ENCODE measurements at places on chromosomes 6 and 20. TPM values are rescaled to one million over a fixed set of nuclear protein-coding genes. Genes with fewer than 3 reads are reported as not detected.

DNA sequence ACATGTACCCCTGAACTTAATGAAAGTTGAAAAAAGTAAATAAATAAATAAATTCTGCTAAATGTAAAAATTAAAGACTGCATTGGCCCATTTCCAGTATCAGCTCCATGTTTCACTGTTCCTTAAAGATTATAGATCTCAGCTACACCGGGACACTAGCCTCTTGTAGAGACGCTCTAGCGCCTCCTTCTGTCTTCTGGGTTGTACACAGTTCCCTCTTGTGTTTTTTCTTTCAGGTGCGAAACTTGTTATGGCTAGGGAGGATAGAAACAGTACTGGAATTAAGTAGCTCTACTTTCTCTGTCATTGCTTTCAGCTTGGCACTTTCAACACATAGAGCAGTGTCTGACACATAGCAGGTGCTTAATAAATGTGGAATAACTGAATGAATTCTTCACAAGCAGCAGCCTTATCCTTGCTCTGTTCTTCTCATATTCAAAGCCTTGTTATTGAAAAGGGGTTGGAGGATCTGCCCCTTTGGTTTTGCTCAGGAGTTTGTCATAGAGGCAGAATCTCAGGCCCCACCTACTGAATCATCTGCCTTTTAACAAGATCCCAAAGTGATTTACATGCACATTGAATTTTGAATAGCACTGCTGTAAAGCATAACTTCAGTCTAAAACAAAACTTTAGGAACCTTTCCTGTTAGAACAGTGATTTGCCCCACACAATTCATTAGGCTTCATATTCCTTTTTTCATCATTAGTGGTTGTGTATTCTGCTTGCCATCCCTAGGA is 92.3 kb downstream of the FIG4 start:
- no peak for DNase-seq

DNA sequence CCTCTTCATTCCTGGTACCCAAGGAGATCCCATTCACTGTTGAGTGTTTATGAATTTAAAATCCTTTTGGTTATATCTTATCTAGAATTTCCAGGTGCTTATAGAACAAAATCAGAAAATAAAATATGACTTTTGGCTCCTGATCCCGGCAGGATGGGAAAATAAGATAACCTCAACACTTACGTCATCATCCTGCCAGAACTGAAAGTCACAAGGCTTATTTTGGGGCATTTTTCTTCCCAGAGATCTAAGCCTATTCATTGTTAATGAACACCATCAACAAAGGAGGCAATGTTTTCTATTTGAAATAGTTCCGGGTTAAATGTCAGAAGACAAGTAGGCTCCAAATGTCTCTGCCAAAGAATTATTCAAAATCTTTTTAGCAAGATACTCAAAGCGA is 580.6 kb downstream of the TFAP2A start:
- DNase-seq, result no peak

GRCh38 chr6:136873748-136874147 is 48.4 kb upstream of the SLC35D3 start:
- DNase-seq, result no peak

DNA sequence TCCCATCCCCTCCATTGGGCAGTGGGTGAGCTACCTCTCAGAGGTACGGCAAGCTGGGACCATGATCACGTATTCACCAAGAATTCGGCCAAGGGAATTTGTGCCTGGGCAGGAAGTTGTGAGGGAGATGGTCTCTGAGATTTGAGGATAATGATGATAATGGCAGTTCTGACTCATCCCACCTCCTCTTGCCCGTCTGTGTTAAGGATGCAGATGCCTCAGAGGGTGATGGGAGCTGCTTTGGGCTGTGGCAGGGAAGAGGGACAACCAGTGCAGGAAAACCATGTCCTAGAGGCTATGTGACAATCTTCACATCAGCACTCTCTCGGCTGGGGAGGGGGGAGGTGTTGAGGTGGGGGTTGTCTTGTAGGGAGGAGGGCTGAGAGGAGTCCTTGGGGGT is 4.3 kb downstream of the TGM6 start:
- DNase-seq, result no peak

GRCh38 chr6:136826216-136826615 is 3.8 kb downstream of the PEX7 start:
- no peak for DNase-seq

- no peak for DNase-seq
Measured at GRCh38 chr20:4169360-4170190, 154.2 kb upstream of the RNF24 start.

DNA sequence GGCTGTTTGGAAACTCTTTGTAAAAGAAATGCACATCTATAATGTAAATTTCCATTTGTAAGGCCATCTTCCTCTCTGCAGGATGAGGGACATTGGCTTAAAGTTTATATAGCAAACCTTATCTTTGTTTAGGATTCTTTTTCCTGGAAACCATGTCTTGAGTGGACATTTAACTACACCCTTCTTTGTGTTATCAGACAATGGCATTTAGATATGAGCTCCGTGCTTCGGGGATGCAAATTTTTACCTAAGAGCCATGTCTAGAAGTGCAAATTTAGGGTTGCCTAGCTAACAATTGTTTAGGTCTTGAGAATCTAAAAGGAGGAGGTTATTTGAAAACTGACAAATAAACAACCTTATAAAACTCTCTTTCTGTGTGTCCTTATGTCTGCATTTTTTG is 623.8 kb downstream of the MMUT start:
- DNase-seq, result no peak

- DNase-seq, result no peak
Measured at GRCh38 chr6:71248306-71248765, 40.3 kb upstream of the OGFRL1 start.

GRCh38 chr6:50381099-50381415 is 331.3 kb upstream of the DEFB112 start:
- DNase-seq, result no peak

DNA sequence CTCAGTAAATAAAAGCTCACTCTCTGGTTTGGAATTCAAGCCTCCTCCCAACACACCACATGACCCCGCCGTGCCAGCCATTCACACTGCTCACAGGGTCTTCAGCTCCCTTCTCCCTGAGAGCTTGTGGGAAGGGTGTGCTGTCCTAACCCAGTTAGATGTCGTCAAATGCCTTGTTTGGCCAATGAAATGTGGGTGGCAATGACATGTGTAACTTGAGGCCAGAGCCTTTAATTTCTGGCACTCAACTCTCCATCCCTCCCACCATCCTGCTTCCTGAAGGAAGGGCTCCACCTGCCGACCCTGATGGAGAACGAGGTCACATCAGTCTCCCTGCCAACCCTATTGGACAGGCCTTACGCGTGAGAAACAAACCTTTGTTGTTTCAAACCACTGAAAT is 224.5 kb upstream of the AGPAT4 start:
- no peak for DNase-seq

GRCh38 chr6:48615041-48615440 is 504.0 kb upstream of the PTCHD4 start:
- no peak for DNase-seq

GRCh38 chr6:89763550-89763949 is 56.0 kb downstream of the MDN1 start:
- DNase-seq, result no peak

DNA sequence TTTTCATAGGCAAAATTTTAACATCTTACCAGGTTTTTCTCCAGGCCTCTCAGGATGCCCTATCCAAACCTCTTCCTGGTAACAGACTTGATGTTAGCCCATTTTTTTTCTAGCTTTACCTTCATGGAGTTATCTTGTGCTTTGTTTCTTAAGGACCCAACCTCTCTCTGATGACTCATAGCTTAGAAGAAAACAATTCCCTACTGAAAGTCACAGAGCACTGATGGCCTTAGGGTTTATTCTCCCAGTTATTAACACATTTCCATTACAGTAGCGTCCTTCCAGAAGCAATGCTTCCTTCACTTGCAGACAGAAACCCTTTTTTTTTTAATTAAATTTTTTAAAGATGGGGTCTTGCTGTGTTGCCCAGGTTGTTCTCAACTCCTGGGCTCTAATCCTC is 79.4 kb downstream of the IYD start:
- DNase-seq, result no peak

DNA sequence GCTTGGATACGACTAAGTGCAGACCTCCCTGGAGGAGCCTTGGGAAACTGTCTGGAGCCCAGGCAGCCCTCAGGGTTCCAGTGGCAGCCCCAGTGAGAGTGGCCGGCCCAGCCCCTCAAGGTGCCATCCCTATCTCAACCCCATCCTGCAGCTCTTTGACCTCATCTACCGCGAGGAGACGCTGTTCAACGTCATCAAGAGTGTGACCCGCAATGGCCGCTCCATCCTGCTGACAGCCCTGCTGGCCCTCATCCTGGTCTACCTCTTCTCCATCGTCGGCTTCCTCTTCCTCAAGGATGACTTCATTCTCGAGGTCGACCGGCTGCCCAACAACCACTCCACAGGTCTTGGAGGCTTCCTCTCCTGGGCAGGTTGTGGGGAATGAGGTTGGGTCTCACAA is 20.7 kb downstream of the UQCC2 start:
- no peak for DNase-seq

DNA sequence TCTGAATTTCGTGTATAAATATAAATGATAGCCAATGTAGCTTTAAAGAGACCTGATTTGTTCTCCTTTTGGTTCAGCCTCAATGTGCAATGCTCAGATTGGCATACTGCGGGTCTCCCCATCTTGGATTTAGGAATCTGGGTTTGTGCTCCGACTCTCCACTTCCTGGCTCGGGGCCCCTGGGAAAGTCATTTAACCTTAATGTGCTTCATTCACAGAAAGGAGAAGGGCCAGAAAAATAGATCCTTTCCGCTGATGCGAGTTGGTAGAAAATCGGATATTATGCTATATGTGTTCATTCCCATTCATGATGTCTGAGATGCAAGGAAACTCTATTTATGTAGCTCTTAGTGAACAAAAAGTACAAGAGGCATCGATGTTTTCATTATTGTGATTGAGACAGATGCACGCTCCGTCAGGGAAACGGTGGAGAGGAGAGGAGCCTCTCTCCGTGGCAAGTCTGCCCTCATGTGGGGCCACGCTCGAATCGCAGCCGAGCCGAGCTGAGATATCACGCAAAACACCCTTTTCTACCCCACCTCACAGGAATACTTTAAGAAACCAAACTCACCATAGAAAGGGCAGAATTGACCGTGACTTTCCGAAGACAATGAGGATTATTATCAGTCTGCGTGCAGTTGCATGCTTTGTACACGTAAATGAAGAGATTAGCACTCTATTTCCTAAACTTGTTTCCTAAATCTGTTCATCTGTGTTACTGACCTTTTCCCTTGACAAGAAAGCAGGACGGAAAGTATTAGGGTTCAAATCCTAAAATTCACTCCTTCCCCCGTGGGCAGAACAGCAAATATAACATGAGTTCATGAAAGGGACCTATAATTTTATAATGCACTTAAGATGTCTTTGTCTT is 136.6 kb downstream of the COL9A1 start:
- peak; percentile 85 for DNase-seq

- no peak for DNase-seq
Measured at GRCh38 chr6:27911956-27912446, at the start of gene OR2B2. Gene OR2B2, minus strand, starts transcription at chr6:27912396. Its CDS starts 77 bp downstream, at chr6:27912319.

DNA sequence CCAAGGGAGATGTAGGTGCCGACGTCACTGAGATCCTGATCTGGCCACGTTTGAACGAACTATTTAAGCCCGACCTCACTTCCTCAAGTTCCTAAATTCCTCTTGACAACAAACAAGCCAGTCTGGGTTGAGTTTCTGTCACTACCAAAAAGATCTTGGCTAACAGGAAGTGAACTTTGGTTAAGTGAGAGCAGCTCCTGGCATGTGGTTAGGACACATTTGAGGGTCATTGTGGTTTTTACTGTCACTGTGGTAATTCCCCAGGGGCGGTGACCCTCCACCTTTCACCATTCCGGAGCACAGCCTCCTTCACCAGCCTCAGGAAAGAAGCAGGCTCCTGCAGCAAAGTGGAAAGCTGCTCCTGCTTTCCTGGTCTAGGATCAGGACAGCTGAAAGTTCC is 43.1 kb upstream of the ZNF831 start:
- no peak for DNase-seq

DNA sequence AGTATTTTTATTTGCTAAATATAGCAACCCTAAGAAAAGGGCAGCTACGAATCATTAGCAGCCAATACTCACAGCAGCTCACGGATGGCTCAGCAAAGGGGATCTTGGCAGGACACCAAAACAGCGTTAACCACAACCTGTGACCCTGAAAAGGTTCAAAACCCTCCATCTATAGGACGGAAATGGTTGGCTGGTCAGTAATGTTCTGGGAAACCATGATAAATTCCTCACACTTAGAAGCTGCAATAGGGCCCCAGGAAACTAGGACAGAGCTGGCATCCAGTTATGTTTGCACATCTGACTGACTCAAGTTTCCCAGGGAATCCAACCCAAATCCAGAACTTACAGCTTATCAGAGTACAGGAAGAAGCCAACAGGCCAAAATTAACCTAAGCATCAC is 30.9 kb upstream of the PTPRT start:
- DNase-seq, result no peak

DNA sequence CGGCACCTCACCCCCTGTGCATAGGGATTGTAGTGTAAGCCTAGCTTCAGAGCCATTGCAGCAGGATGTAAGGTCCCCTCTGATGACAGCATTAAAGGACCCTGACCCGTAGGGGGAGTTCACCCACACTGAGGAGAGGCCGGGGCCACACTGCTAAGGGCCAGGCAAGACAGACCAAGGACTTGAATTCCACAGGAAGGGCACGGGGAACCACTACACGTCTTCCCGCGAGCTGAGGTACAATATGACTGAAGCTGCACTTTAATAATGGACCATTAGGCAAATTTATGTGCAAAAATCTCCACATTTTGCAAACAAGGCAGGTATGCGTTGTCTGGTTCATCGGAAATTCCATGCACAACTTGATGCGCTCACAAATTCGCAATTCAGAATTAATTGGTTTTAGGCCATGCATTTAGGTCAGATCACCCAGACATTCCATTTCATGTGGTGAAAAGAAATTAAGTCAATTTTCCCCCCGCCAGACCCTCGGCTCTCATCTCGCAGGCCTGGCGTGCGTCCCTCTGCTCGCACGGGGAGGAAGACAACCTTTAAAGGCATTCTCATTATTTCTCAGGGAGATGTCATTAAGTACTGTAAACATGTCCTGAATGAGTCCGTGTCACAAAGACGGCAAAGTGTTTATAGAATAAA is 111.8 kb downstream of the FOXA2 start:
- no peak for DNase-seq

- DNase-seq, result no peak
Measured at GRCh38 chr6:117022774-117023173, 145.7 kb downstream of the RFX6 start.

Gene PREP
- 20.5 TPM for total RNA-seq

Gene SIRPD
- not detected for total RNA-seq

Gene ADAM33
- 52.0 TPM for total RNA-seq

Gene SLC35D3
- not detected for total RNA-seq

Gene ENTPD6
- 48.5 TPM for total RNA-seq

Gene BLOC1S5
- total RNA-seq, result 12.0 TPM

Gene KIF25
- total RNA-seq, result not detected

Gene OXT
- not detected for total RNA-seq

Gene GCNT2
- 1.9 TPM for total RNA-seq

Gene NCOA5
- total RNA-seq, result 20.4 TPM

Gene FOXS1
- 2.8 TPM for total RNA-seq

Gene BTBD9
- 16.3 TPM for total RNA-seq
